GM12865 (cell line): ENCODE measurements at places on chromosomes 4 and X.
A peak's percentile ranks its signal among the peaks of the same experiment; 100 is the strongest.

- DNase-seq = no peak
These were observed 92.6 kb upstream of the NLRP2B start for GRCh38 chrX:57772637-57773036.

DNA sequence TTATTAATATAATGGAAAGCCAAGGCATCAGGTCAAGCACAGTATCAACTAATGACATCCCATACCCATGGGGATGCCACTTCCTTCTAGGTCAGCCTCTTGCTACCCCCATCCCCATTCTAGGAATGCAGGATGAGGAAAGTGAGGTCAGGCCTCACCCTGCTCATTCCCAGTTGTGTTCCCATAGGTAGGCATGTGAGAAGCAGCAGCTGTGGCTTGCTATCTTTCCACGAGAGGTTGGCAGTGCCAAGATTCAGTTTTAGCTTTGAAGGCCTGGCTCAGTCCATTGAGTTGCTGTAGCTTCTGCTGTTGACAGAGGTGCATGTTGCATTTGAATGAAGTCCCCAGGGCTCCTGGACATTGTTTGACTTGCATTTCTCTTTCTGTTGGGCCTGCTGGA lies 15.5 kb downstream of the LONRF3 start:
- no peak for DNase-seq

DNA sequence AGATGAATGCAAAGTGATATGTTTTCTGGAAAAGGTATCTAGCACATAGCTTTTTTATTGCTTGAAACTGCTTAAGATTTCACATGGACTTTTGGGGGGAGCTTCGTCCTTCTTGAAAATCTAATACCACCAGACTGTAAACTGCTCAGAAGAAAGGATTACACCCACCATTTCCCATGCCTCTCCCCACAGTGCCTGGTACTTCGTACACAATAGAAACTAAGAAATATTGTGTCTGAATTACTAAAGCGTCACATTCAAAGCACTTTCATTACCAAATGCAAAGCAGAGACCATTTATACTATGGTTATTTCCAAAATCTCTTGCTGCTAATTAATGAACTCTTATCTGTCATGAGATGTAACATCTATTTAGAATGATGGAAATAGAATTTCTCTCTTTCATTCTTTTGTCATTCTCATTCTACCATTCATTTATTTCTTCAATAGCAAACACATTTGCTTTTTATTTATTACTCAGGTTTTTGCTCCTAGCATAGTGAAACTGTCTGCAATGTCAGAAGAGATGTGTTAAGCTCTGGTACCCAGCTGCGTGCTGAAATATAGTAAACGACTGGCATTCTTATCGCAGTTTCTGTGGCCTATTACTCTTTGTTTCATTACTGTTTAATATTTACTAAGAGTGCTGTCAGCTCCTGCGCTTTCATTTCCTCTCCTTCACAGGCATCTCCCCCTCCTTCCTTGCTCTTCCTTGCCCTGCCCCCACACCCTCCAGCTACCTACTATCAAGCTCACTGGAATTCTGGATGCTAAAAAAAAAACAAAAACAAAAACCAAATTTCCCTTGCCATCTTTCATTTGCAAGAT lies 51.4 kb upstream of the RAPGEF2 start:
- DNase-seq = peak; percentile 88

DNA sequence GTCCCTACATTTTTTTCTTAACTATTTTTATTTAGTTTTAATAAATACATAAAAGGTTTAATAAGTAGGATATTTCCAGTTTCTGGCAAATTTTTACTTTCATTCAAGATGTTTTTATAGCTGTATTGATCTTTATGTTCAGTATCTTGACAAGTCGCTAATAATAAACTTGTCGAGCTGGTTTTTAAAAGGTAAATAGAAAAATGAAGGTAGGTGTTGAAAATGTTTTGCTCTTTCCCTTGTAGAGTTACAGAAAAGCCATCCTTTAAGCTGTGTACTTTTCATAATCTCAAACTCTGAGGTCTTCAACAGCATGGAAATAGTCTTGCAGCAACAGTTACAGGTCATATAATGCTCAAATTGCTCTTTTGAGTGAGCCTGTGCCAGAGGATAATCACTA lies 52.6 kb downstream of the RS1 start:
- DNase-seq = no peak

- DNase-seq = no peak
These were observed 5.1 kb downstream of the IL3RA start for GRCh38 chrX:1341545-1342184.

- DNase-seq = no peak
These were observed 85.9 kb downstream of the MAGED4 start for GRCh38 chrX:52270453-52271116.
